ENCODE measurements at places on chromosomes 2 and 18.

DNA sequence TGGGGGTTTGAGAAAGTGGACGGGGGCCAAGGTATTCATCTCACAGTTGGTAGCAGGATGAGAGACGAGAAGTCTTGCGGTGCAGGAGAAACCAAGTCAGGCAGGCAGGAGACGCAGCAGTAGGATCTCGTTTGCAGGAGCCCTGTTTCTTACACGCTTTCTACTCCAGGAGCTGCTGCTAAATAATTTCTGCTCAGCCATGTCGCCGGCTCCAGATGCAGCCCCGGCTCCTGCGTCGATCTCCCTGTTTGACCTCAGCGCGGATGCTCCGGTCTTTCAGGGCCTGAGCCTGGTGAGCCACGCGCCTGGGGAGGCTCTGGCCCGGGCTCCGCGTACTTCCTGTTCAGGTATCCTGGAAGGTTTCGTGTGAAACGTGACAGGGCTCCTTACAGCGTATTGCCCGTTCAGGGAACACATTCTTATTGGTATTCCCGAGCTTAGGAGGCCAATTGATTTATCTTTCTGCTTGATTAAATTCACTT lies 494 bp downstream of the ANKZF1 start:
- peak; percentile 38 for DNase-seq

- DNase-seq = no peak
These were observed 77.0 kb downstream of the UPP2 start for GRCh38 chr2:158178646-158179045.

- no peak for DNase-seq
These were observed 58.2 kb upstream of the FZD7 start for GRCh38 chr2:201975434-201975833.

GRCh38 chr18:24500217-24500616 lies 39.8 kb downstream of the HRH4 start:
- DNase-seq = no peak
